ENCODE measurements at places on chromosomes 11 and 22.

- no peak for DNase-seq
Measured at GRCh38 chr11:8699903-8700302, 17.3 kb downstream of the RPL27A start.

DNA sequence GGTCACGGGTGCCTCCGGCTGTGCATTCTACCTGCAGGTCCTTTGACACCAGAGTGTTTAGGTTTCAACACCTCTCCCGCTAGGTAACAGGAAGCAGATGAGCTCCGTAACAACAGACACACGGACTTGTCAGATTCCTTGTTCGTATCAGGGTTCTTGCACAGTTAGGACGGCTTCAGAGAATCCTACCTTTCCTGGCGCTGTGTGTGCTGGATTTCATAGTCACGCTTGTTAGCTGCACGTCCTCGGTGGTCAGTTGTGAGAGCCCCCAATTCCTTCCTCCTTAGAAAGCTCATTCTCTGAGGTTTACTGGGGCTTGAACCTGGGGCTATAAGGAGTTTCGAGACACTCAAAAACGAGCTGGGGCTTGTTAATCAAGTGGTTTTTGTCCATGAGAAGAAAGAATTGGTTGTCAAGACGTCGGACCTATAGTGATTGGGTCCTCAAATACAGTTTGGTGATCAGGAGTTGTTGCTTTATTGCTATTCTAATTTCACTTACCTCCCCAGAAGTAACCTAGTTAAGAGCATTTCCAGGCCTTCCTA, 664 bp downstream of the DDB2 start:
- no peak for DNase-seq

DNA sequence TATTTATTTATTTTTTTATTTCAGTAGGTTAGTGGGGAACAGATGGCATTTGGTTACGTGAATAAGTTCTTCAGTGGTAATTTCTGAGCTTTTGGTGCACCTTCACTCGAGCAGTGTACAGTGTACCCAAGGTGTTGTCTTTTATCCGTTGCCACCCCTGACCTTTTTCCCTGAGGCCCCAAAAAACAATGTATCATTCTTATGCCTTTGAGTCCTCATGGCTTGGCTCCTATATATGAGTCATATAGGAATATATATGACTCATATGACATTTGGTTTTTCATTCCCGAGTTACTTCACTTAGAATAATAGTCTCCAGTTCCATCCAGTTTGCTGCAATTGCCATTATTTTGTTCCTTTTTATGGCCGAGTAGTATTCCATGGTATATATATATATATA, 763.9 kb downstream of the NTM start:
- DNase-seq: no peak

DNA sequence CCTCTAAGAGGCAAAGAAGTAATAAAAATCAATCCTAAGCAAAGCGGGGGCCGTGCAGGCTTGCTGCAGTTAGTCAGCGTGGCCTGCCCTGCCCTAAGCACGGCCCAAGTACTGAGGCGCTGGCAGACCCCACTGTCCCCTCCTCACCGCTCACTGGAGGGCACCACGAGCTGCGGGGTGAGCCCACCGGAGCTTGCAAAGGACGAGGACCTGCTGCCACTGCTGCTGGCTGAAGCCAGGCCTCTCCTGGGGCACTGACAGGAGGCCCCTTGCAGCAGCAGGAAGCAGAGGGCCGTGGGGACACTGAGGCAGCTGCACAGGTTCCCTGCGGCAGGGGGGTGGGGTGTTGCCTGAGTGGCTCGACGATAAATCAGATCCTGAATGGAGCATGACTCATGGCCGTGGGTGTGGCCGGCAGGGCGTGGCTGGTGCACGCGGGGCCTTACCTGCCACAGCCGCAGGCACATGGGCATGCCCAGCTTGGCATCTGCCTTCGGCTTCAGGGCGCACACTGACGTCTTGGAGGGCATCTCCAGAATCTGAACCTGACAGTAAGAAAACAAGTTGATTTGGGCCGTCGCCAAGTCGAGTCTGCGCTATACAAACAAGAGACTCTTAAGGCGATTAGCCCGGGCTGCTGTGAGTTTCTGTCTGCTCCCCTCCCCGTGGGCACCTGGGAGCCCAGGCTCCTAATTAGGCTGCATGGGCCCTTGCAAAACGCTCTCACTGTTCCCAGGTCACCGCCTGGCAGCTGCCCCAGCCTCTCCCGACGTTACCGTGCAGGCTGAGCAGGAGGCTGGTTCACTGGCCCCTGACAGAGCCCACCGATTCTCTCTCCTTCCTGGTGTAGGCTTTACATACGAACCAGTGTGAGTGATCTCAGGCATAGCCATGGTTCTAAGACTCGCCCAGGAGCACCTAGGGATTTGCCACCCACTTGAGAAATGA, 45.9 kb downstream of the TBX1 start:
- DNase-seq: no peak

DNA sequence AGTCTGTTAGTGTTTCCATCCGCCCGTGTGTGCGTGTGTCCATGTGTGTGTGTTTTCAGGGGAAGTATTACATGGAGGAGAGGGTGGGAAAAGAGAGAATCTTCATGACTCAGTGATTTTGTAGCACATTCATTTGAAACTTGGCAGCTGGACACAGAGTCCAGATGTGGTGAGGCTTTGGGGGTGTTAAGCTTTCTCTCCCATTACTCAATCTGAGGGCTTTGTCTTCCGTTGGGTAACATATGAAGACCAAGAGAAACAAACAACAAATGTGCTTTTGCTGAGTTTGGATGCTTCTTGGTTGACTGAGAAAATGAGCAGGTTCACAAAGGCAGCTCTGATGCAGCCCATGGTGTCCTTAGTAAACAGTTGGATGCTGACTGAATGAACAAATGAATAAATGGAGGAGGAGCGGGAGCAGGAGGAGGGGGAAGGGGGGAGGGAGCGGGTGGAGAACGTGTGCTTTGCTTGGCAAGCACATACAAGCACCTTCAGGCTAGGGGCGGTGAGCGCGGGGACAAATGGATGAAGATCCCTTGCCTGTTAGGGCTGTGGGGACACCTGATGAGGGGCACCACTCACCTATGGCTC, 104.3 kb downstream of the ST3GAL4 start:
- DNase-seq: no peak

DNA sequence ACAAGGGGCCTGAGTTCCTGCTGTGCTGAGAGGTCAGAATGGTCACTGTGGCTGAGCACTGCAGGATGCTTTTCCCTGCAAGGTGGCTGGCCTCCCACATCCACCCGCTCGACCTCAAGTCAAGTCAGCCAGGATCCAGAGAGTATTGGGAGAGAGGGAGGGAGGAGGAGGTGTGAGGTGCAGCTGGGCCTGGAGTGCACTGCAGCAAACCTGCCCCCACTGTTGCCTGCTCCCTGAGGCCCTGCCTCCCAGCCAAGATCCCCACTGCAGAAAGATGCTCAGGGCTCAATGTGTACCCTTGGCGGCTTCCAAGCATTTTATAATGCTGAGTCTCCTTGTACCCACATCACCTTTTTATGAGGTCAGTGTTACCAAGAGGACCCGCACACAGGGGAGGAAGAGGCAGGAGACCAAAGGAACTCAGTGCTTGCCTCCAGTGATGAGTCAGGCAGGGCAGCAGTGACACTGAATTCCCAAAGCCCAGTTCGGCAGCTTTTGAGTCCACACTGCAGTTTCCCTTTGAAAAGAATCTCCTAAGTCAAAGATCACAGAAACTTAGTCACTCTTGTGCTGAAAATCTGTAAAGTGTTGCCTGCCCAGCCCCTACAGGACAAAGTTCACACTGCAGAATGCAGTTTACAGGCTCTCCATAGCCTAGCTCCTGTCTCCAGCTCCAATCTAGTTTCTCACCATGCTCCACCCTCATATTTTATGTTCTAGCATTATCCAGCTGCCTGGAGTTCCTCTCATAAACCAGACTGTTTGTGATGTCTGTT, 3.1 kb downstream of the ENDOD1 start:
- no peak for DNase-seq

GRCh38 chr11:119284344-119285157, 32.4 kb downstream of the MCAM start:
- no peak for DNase-seq

- no peak for DNase-seq
Measured at GRCh38 chr11:80451105-80451504, 1010.3 kb upstream of the TENM4 start.

- DNase-seq: no peak
Measured at GRCh38 chr11:119149018-119149785, at the start of gene ABCG4. Gene ABCG4, plus strand, starts transcription at chr11:119149052. Its CDS starts 914 bp downstream, at chr11:119149966.

DNA sequence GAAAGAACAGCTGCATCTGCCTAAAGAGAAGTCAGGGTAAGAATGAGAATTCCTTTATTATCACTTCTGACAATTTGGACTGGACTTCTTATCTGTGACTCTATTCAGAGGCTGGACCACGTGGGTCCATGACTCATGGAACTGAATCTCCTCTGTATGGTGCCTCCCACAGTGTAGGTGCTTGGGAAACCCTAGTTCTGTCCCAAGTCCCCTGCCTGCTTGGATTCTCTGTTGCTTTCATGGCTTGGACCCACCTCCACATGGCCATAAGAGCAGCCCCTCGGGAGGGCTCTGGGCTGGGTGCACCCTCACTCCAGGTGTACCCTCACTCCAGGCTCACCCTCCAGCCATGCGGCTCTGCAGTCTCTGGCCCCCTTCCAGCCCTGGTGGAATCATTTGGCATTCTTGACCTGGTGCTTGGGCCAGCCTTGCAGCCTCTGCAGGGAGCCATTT, 153.4 kb downstream of the CACNA1I start:
- DNase-seq: no peak

- no peak for DNase-seq
Measured at GRCh38 chr11:93526641-93527583, 16.3 kb downstream of the SMCO4 start.
